ENCODE measurements at places on chromosomes 1 and 21.

DNA sequence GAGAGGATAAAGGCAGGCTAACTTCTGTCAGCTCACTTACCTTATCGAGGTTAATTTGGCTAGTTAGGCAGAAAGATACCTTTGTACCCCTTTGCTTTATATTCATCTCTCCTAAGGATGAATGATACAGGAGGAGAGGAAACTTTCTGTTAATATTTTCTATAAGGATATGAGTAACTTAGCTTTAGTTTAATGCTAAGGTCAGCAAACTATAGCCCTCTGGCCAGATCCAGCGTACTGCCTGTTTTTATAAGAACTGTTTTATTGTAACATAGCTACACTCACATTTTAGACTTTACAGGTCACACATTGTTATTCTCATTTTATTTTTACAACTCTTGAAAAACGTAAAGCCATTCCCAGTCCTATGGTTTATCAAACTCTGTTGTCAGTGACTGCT is 18.1 kb downstream of the DHX9 start:
- no peak for DNase-seq

DNA sequence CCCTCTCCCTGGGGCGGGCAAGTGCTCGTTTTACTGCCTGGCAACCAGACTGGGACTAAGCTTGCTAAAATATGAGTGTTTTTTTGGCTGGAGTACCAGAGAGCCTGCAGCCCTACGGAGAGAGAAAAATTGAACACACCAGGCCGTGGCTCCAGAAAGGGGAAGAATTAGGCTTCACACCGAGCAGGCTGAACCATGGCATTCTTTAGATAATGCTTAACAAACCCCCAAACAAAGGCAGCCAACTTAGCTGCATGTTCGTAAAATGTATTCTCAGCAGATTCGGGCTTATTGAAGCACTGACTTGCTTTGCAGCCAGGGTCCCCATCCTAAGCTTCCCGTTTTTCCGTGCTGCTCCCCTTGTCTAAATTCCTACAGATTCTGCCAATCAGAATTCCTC is 76.6 kb downstream of the LMX1A start:
- DNase-seq, result no peak

- DNase-seq, result no peak
Measured at GRCh38 chr1:193562121-193562520, 375.7 kb upstream of the B3GALT2 start.

DNA sequence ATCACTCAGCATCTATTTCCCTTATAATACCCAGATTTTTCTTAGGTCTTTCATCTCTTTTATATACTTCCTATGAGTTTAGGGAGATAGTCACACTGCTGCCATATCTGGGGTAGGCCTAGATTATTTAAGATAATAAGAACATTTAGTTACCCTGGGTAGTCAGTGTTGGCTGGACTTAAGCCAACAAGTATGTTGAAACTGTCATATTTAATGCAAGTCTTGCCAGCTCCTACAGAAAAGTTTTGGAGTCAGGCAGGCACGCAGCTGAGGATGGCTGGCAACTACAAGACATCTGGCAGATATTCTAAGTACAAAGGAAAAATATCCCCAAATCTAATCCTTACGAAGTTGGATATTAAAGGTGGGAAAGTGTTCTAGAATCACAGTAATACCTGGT is 19.2 kb upstream of the DEPDC1 start:
- DNase-seq, result no peak

GRCh38 chr21:39003982-39004633 is 179.1 kb downstream of the PSMG1 start:
- no peak for DNase-seq

- DNase-seq, result no peak
Measured at GRCh38 chr1:77639557-77640069, 42.8 kb downstream of the ZZZ3 start.

GRCh38 chr1:117537291-117537920 is 68.4 kb upstream of the TENT5C start:
- no peak for DNase-seq

DNA sequence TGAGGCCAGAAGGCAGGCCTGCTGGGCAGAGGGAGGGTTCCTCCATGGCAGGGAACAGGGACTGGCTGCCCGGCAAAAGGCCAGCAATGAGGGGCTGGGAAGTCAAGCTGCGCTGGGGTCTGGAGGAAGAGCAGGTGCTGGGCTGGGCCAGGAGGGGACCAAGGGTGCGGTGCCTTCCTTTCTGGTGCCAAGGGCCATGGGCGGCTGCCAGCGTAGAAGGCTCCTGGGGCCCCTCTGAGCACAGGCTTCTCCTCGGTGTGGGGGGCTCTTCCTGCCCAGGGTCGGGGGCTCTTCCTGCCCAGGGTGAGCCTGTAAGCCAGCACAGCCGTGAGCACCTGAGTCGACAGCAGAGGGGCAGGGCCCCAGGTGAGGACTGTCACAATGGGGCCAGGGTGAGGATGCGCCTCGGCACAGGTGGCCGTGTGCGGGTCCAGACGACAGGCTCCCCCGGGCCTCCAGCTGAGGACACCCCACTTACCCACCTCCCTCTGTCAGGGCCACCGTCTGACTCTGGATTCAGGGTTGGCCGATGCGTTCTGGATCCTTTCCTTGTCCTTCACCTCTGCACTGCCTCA is 10.7 kb upstream of the DNMT3L start:
- no peak for DNase-seq

GRCh38 chr1:174877208-174877673 is 122.5 kb upstream of the CACYBP start:
- no peak for DNase-seq

- DNase-seq, result no peak
Measured at GRCh38 chr1:196144588-196144987, 463.7 kb downstream of the KCNT2 start.

- DNase-seq, result no peak
Measured at GRCh38 chr1:24888971-24889676, 41.0 kb downstream of the RUNX3 start.

DNA sequence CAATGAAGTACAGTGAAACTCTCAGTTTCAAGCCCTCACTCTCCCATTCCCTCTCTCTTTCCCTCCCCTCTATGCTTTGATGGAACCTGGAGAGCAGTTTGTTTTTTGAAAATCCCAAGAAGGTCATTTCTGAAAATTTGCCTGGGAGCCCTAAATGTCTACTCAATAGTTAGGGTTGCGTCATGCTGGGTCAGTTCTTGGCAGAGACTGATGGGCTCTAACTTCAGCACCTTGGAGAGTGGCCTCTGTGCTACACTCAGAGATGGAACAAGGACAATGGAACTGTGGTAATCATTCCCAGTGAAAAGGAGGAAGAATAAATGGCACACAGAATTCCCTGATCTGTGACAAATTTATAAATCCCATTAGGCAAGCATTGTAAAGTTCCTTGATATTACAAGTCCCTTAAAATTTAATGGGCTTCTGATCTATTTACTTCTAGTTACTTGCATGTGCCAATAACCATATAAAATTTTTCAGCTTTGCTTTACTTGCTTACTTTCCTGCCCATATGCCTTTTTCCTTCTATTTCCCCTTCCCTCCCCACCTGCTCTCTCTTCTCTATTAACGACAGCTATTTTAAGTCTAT is 182.9 kb upstream of the KCND3 start:
- DNase-seq, result no peak

DNA sequence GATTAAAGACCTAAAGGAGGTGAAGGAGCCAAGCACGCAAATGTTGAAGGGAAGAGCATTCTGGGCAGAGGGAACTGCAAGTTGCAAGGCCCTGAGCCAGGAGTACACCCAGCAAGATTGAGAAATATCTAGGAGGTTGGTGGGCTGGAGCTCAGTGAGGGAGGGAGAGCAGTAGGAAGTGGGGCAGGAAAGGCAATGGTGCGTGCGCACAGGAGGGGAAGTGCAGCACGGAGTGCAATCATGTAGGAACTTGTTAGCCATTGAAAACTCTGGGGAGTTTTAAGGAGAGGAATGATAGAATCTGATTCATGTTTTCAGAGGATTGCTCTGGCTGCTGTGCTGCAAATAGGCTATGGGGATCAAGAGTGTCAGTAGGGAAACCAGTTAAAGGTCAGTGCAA is 13.2 kb upstream of the IGSF3 start:
- no peak for DNase-seq

GRCh38 chr1:50332941-50333594 is 90.2 kb downstream of the DMRTA2 start:
- DNase-seq, result no peak

DNA sequence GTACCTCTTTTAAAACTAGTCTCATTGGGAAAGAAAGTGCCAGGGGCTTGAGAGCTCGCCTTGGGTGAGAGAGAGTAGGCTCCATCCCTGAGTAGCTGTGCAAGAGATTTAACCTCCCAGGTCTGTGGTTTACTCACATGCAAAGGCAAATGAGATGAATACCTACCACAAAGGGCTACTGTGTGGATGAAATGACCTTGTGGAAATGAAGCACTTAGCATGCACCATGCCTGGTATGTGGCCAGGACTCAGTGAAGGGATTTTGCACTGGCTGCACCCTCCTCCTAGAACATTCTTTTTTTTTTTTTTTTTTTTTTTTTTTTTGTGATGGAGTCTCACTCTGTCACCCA is 120.3 kb downstream of the PROX1 start:
- DNase-seq, result no peak

DNA sequence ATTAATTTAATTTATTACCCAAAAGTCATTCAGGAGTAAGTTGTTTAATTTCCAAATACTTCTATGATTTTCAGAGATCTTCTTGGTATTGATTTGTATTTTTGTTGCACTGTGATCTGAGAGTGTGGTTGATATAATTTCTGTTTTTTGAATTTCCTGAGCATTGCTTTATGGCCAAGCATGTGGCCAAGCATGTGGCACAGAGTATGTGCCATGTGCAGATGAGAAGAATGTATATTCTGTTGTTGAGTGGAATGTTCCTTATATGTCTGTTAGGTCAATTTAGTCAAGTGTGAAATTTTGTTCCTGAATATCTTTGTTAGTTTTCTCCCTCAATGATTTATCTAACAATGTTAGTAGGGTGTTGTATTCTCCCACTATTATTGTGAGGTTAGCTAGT is 25.3 kb upstream of the IFI16 start:
- DNase-seq, result no peak

DNA sequence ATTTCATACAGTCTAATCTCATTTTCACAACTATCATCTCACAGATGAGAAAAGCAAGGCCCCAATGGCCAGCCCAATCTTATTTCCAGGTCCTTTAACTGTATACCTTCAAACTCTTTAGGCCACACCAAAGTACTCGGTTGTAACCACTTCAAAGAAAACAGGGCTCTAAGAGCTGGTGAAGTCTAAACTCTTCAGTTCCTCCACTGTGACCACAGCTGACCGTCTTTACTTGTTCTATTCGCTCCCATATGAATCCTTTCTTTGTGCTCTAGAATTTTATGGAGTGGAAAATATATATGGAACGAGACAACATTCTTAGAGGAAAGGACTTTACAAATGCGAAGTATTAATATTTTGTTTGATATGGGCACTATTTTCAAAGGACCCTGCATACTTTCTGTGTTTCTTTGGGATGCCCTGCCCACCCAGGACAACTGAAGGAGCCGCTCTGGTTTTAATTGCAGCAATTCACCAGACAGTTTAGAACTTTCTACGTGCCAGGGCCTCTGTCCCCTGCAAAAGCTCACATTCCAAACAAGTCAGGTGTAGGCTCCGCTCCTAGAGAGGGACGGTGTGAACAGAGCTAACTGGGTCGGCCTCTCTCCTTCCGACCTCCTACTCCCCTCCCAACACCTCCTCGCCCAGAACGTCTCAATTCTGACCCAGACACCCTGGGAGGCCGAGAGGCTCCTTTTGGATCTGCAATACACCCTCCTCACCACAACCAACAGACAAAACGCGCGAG is 15.7 kb downstream of the IER5 start:
- no peak for DNase-seq

DNA sequence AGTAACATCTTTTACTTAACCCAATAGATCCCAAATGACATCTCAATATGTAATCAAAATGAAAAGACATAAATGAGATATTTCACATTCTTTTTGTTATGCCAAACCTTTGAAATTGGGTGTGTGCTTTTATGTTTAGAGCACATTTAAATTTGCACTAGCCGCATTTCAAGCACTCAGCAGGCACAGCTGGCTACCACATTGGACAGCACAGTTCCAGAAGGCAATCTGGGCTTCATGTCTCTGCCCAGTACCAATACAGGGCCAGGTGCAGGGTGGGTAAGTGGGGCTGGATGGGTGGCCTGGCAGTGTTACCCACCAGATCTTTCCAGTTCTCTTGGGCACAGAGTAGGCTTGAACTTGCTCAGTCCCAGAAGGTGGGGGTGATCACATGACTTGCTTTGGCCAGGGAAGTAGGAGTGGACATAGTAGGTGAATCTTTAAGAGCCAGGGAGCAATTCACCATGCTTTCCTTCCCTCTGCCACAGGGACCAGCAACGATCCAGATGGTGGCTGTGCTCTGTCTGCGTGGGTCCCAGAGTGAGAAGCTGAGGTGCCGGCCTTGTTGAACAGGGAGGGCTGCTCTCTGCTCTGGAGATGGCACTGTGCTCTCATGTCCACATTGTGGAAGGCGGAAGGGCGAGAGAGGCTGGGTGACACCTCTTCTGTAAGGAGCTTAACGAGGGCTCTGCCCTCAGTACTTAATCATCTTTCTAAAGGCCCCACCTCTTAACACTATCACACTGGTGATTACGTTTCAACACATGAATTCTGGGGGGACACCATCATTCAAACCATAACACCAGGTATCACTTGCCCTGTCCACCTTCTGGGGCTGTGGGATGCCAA is 261.4 kb downstream of the GRIK3 start:
- DNase-seq, result no peak

DNA sequence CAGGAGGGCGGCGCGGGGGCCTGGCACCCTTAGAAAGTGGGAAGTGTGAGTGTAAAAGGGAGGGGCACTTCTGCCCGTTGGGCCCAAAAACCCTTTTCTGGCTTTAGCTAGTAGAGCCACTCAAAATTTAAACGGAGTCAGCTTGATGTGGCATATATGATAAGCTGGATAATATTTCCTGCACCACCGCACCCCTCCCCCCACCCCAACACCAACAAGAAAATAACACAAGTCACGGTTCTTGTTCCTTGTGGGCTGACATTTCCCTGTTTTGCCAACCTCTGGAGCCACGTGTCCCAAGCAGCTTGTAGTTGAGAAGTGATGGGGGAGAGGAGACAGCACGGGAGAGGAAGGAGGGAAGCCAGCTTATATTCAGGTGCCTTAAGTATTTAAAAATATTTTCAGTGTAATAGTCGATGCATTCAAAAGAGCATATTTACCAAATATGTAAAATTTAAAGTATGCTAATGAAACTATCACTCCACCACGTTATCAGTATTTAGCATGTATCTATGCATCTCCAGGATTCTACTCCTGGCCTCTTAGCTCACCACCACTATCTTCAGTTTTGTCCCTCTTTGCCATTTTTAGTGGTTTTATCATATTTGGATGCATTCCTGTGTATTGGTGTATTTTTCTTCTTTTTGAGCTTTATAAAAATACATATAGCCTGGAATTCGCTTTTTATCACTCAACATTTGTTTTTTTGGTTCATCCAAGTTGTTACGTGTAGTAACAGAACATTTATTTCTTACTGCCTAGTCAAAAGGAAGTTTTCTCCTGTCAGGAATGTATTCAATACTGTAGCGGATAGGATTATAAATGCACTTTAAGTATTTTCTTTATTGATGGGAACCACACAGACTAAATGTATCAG is 773 bp upstream of the DDX59 start:
- no peak for DNase-seq

GRCh38 chr1:33736496-33736895 is 127.4 kb upstream of the HMGB4 start:
- DNase-seq, result no peak

GRCh38 chr1:78591971-78592370 is 28.3 kb upstream of the IFI44L start:
- DNase-seq, result no peak

GRCh38 chr1:118949315-118949714 is 38.8 kb downstream of the TBX15 start:
- DNase-seq, result no peak

- DNase-seq, result no peak
Measured at GRCh38 chr1:64934115-64934877, 32.1 kb downstream of the JAK1 start.

- no peak for DNase-seq
Measured at GRCh38 chr1:159937054-159937750, 8.2 kb downstream of the IGSF9 start.
